Progenitor cell of endocrine pancreas (in vitro differentiated cells): ENCODE measurements at places on chromosomes 6 and 20. TPM values are rescaled to one million over a fixed set of nuclear protein-coding genes. Genes with fewer than 3 reads are reported as not detected.

DNA sequence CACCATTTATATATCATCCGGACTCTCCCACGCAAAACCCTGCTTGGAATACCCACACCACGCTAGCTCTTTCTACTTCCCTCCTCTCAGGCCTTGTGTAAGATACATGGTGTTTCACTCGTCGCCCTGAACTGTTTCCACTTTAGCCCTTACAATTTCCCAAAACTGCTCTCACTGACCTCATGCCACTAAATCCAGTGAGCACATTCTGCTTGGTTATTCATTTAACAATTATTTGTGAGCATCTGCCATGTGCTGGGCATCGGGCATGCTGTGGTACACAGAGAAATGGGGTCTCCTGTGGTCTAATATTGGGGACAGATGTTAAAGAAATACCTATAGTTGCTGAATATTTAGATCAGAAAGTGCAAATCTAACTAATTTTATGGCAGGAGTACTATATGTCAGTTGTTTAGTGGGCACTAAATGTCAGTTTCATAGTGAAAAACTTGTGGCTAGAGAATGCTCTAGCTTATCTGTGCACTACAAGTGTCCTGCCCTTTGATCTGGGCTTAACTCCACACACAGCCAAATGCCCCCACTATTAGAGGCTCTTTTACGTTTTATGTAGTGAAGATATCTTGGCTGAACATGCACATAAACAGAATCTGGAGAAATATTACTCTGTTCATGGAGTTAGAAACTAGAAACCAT lies 41.0 kb downstream of the PLEKHG1 start:
- DNase-seq: no peak

DNA sequence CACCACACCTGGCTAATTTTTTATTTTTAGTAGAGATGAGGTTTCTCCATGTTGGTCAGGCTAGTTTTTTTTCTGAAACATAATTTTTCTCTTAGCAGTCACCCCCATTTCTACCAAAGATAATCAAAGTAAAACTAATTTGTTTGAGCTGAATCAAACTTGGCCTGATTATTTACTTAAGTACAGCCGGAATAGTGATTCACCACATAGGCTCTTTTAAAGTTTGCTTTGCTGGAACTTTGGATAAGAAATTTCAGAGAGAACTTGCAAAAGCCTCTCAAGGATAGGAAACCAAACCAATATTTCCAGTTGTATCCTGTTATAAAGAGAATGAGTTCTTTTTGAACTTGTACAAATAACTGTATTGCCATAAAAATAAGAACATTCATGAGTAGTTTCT lies 105.0 kb upstream of the SYNCRIP start:
- DNase-seq: no peak

- DNase-seq: no peak
These were observed 25.1 kb downstream of the GZF1 start for GRCh38 chr20:23387118-23387443.

- DNase-seq: peak; percentile 45
These were observed 2.5 kb upstream of the PTPRT start for GRCh38 chr20:43191946-43192863.

- DNase-seq: no peak
These were observed 111.1 kb upstream of the DTNBP1 start for GRCh38 chr6:15773806-15774410.

DNA sequence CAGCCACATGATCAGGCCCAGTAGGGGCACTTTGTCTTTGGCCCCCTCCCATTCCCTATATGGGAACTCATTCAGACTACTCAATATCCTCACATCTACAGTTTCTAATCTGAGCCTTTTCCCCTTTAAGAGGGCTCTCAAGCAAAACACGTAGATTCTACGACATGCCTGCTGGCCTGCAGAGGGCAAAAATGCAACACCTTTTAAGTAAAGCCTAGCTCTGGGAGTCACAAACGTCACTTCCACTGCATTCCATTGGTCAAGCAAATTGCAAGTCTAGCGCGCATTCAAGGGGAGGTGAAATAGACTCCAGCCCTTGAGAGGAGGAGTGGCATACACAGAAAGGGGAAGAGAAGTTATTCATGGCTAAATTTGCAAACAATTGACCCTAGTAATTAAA lies 70.6 kb downstream of the CDC40 start:
- DNase-seq: no peak

- no peak for DNase-seq
These were observed 47.2 kb upstream of the CCN2 start for GRCh38 chr6:131998255-131998982.

GRCh38 chr6:35609588-35609987 lies 79.1 kb downstream of the FKBP5 start:
- no peak for DNase-seq

GRCh38 chr20:1830240-1830639 lies 65.0 kb upstream of the SIRPA start:
- no peak for DNase-seq

DNA sequence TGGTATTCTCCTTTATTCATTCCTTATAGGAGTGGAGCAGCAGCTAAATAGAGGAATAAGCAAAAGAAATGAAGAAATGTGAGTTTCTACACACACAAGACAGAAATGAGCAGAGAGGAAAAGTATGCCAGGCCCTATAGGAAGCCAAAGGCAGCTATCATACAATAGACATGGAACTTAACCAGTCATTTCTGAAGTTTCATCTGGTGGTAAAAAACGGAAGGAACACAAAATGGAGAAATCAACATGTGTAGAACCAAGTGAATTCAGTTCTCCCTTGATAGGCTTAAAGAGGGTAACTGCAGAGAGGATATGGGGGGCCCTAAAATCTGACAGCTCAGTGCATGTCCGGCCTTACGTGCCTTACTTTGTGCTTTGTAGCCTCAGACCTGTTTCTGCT lies 44.6 kb downstream of the TSBP1 start:
- no peak for DNase-seq

- no peak for DNase-seq
These were observed 18.2 kb downstream of the BMP7 start for GRCh38 chr20:57248132-57248797.

DNA sequence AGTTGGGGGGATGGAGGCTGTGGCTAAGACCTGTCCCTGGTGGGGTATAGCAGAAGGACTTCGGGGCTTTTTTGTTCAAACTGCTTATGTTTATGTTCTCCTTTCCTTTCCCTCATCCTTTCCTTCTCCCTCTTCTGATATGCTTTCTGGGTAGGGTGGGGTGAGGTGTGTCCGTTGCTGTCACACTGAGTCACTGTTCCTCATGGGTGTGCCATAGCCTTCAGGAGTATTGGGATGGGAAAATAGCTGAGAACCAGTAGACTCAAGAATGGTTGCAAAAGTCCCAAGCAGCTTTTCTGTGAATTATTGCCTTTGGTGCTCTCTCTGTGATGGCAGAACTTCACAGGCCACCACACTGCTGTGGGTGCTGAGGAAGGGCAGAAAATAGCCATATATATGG lies 39.6 kb downstream of the TPD52L1 start:
- DNase-seq: no peak

GRCh38 chr6:125827788-125828320 lies 37.1 kb downstream of the NCOA7 start:
- DNase-seq: no peak

DNA sequence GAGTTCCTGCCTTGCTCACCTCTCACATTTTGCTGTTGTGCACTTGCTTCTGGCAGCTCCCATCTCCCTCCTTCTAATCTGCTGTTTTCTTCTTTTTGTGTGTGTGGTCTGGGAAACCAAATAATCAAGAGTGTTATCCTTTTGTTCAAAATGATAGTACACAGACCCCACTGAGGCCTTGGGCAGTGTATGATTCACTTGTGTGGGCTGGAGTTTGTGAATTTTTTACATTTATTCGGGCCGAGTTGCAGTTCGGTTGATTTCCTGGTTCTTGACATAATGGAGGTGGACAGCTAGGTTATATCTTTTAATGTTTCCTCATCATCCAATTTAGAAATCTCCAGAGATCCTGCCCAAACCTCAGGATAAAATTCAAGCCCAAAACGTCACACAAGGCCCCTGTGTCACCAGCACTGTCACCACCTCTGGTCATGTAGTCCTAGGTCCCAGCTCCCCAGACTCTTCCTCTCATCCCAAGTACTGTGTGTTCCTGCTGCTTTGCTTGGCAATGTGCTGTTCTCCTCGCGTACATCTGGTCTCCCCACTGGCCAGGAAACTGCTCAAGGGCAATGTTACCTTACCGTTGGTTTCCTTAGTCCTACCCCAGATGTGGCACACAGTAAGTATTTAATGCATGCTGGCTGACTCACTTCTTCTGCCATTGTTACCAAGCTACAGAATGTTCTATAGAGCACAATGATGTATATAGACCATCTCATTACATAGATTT lies 55.7 kb upstream of the PHACTR2 start:
- DNase-seq: no peak

DNA sequence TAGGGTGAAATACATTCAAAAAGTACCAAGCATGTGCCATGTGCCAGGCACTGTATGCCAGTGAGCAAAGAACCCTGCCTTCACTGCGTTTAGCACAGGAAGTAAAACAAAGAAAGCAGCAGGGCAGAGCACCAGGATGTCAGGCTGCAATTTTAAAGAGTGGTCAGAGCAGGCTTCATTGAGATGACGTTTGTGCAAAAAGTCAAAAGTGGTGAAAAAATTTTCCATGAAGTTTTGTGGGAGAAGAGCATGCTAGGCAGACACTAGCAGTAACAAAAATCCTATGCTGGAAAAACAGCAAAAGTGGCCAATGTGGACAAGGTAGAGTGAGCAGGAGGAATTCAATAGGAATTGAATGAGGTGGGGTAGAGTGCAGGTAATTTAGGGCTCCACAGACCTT lies 31.3 kb downstream of the AKIRIN2 start:
- no peak for DNase-seq

DNA sequence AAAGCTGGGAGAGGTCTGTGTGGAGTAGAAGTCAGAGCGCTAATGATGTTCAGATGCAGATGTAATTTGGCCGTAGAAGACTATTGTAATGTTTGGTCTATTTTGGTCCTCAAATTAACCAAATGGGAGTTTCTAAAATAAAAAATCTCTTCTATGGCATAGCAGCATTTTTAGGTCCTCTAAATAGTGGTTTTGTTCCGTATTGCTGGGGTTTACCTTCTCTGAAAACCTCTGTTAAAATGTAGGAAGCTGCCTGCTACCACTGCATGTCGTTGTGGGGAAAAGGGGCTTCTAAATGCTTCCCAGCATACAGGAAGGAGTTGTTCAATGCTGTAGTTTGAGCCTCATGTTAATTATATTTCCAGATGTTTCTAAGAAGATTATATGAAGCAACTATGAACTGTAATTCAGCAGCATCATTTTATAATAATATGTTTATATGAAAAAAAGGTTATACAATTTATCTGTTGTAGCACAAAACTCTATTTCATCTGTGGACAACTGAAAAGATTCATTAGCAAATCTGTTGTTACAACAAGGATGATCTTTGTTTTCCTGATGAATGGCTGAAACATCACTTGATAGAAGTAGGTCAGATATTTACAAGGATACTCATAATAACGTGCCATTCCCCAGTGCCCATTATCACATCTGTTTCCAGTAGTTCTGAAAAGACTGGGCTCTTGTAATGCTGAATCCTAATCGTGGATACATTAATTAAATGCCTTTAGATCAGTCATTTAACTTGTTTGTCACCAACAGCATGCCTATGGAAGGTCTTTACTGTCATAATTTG lies 256.6 kb downstream of the TBC1D7 start:
- DNase-seq: no peak

DNA sequence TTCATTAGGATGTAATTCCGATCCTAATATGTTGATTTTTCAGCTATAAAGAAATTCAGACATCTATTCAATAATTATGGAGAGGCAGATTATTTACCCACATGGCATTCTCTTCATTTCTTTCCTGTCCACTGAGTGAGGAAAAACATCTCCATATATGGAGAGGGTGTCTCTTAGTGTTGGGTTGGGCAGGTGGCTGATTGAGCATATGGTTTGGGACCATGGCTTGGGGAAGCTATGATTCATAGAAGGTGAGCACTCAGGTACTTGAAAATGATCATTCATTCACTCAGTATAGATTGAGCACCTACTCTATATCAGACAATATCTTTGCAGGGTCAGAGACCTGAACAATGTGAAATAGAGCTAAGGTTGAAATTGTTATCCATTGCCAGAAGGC lies 41.3 kb upstream of the IL20RA start:
- DNase-seq: no peak

DNA sequence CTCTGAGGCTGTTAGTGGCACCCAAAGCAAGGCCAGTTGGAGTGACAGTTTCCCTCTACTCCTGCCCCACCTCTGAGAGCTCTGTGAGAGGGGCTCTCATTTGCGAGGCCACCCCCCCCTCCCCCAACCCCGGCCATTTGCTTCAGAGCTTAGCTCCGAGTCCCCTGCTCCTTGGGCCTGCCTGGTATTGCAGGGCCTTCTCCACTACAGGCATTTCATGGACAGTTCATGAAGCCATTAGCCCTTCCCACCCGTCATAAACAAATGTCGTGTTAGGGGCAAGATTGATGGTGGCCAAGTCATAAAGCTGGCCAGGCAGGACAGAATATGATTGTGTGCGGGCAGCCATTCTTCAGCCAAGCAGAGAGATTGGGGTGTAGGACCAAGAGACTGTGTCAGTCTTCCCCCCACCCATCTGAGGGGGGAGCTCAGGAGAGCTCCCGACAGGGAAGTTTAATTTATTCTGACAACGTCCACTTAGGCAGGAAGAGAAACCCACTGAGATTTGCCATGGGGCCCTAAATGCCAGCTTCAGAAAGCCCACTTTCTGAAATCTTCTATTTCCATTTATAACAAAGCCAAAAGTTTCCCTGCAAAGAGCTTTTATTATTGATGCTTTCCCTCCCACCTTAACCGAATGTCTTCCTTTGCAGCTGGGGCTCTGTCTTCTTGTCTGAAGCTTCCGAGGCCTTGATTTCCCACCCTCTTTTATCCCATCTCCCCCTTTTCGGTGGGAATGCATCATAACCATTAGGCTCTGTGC lies 7.2 kb downstream of the FOXC1 start:
- DNase-seq: no peak

GRCh38 chr20:32980131-32980941 lies 23.9 kb downstream of the SUN5 start:
- DNase-seq: no peak

Gene C2
- total RNA-seq: 0.47 and 0.65 TPM in 2 replicates

Gene C6orf52
- total RNA-seq: 3.5 and 4.8 TPM in 2 replicates

Gene PTGIS
- total RNA-seq: 18.4 and 19.3 TPM in 2 replicates

Gene PRR18
- 0.60 and 0.93 TPM in 2 replicates for total RNA-seq

Gene MICB
- 0.43 and 0.95 TPM in 2 replicates for total RNA-seq

Gene CNKSR3
- total RNA-seq: 17.3 and 20.3 TPM in 2 replicates

Gene TMEM170B
- 7.3 and 7.6 TPM in 2 replicates for total RNA-seq

Gene SLC22A2
- not detected in 2 replicates for total RNA-seq

Gene GMNN
- total RNA-seq: 65.4 and 69.2 TPM in 2 replicates

Gene MRAP2
- total RNA-seq: 1.1 TPM in 2 replicates

Gene TRIM10
- total RNA-seq: not detected in 2 replicates
